ENCODE measurements at places on chromosomes 2 and 18. TPM values are rescaled to one million over a fixed set of nuclear protein-coding genes. Genes with fewer than 3 reads are reported as not detected.

LYG1 gene
- 1.4 TPM for total RNA-seq

GRCh38 chr2:2184549-2185249 lies 146.4 kb downstream of the MYT1L start:
- no peak for DNase-seq

- peak; percentile 83 for DNase-seq
Observed at GRCh38 chr2:202375033-202375608, 1.0 kb upstream of the BMPR2 start.

CENPA gene
- total RNA-seq, result 4.0 TPM

DNA sequence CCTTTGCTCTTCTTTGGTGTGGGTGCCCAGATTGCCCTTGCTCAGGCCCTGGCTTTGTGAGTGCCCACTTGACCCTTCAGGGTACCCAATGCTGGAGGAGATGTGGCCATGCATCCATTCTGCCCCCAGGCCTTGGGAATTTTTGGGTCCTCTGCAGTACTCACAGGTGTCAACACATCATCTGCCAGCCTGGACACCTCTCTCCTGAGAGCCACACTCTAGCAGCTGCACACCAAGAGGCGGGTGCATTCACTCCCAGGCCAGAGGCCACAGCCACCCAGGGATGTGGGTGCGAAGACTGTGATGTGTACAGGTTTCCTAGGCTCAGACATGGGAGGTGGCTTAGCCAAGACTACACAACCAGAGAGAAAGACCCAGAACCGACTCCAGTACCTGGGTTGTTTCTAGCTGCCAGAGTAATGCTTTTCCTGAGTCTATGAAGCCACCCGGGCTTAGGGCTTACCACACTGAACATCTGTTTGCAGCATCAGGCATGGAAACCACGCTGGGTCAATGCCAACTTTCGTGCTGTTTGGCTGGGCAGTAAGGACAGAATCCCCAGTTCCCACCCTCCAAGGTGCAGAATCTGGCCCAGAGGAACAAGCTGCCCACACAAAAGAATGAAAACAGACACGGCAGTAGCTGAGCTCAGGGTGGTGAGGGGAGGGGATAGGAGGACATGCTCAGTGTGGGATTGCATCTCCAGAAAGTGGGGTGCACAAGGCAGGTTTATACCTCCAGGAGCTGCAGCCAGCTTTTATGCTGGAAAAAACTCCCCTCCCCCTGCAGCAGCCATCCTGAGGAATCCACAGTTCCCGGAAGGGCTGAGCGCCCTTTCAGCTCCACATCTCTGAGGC lies 40.1 kb downstream of the KCNF1 start:
- no peak for DNase-seq

- no peak for DNase-seq
Observed at GRCh38 chr18:53261241-53261640, 921.2 kb downstream of the DCC start.

DNA sequence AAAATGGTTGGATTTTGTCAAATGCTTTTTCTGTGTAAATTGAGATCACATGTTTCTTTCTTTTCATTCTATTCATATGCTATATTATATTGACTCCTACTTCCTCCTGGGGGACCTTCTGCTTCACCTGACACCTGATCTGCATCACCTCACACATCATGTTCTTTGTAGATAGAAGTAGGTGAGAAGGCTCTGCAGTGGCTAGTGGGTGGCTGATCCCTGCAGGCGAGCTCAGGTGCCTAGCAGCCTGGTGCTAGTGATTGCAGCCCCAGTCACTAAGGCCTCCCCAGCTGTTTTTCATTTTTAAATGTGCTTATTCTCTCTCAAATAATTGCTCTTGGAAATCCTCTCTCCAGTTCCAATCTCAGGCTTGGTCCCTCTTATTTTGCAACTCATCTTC lies 33.6 kb downstream of the MC4R start:
- peak; percentile 10 for DNase-seq

- DNase-seq, result no peak
Observed at GRCh38 chr2:112701052-112701451, 19.8 kb upstream of the NT5DC4 start.

DNA sequence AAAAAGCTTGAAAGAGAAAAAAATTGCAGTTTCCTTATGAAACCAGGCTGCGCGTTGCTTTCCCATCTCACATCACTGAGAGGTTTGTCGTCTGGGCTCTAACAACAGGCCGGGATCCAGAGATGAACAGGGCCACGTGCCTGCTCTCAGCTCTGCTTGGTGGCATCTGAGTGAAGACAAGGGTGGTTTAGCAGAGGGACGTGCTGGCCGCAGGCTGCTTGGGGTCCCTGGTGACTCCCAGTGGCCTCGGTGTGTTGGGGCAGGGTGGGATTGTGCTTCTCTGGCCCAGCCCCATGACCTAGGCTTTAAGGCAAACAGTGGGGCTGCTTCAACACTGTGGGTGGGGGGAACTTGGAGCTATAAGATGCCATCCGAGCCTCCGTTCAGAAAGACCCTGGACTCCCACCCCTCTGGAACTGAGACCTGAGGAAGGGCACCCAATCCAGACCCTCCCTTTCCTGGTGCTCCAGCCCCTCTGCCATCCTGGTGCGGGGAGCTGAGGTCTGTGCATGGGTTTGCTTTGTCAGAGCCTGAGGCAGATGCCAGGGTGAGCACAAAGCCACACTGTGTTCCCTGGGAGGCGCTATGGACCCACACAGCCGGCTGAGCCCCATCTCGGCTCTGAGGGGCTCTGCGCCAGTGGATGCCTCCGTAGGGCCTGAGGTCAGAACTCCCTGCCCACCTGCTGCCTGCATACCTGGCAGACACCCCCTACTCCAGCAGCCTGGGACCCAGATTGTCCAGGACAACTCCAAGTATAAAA lies 18.4 kb upstream of the HPCAL1 start:
- no peak for DNase-seq

VIT gene
- 0.20 TPM for total RNA-seq

DNA sequence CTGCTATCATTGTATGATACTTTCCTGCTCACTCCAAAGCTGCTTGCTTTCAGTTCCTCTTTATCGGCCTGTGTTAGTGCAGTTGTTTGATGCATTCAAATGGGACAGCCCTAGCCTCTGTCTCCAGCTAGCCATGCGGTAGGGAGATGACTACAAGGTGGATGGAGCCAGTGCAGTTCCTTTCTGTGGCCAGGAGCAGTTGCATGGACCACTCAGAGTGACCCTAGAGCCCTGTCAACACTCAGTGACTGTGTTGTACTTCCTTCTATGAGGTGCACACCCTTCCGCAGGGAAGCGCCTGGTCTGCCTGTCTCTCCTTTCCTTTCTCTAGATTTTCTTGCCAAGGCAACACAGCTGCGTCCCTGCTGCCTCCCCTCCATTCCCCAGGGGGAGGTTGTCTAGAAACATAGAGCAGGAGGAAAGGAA lies 33.8 kb downstream of the KCNS3 start:
- DNase-seq, result no peak

Measured in left lung (tissue), 14 donors.